Karpas-422 (cell line): ENCODE measurements at places on chromosomes 13 and 19.

DNA sequence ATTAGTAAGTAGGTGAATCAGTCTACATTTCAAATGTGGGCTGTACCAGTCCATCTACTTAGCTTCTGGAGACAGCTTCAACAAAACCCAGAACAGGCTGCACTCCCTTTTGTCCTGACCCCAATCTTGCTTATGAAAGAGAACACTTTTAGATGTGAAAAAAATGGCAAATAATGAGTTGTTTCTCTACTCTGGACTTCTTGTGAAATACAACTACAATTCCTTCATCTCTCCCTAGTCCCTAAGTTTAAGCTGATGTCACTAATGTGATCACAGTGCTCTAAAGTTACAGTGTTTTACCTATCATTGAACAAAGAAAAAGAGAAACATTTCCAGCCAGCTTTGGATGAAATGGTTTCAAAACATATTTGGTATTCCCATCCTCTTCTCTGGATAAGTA lies 183.9 kb downstream of the LHFPL6 start:
- DNase-seq: no peak

DNA sequence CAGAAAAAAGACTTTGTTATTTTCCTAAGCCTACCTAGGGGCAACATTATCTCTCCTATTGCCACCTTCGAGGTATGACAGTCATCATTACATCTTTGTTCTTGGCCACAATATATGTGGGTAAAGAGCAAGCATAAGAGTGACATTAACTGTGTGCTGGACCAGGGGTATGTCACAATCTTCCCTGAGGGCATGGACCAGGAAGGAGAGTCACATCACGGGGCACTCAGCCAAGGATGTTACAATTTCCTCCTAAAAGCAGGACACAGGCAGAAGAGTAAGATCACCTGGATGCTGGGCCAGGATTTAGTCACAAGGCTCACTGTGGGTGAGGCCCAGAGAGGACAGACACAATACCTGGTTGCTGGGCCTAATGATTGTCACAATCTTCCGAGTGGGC lies 53.0 kb upstream of the ZNF728 start:
- DNase-seq: no peak

DNA sequence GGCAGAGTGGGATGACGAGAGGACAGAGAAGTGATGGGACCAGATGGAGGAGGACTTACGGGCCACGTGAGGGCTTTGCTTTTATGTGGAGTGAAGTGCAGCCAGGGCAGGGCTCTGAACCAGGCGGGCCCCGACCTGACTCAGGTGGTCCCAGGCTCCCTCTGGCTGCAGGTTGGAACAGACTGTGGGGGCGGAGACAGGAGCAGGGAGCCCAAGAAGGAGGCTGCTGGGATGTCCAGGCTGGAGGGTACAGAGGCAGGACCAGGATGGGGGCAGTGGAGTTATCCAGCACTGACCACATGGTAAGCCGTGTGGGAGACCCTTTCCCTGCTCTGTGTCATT lies 2.1 kb downstream of the FXYD5 start:
- DNase-seq: no peak

GRCh38 chr19:17999684-18000479 lies 8.1 kb upstream of the ARRDC2 start:
- DNase-seq: no peak

GRCh38 chr19:41354343-41354953 lies 726 bp upstream of the TGFB1 start:
- no peak for DNase-seq

DNA sequence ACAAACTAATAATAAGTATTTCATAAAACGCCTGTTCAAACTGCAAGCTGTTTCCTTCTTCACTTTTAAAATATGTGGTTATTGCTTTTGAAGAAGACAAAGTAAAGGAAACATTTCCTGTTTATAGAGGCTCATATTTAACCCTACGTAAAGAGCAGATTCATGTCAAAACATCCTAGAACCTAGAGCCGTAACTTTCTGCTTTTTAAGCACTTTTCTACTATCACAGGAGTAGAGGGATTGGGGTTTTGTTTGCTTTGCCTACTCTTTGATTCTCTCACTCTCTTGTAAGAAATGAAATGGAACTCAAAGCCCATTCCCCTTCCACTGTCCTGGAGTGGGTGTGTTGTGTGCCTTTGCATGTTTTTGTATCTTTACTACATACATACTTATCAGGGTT lies 54.0 kb upstream of the GPR183 start:
- no peak for DNase-seq

GRCh38 chr13:71862459-71862943 lies 4.5 kb downstream of the DACH1 start:
- no peak for DNase-seq

- DNase-seq: no peak
Measured at GRCh38 chr19:55441319-55441691, 1.8 kb downstream of the SHISA7 start.
